ENCODE measurements at places on chromosomes 2 and 18. TPM values are rescaled to one million over a fixed set of nuclear protein-coding genes. Genes with fewer than 3 reads are reported as not detected.

The SPP2 gene
- total RNA-seq = not detected

The CGREF1 gene
- total RNA-seq = 45.2 TPM

The CPLX4 gene
- total RNA-seq = not detected

The IL1R1 gene
- 16.3 TPM for total RNA-seq

The SOCS6 gene
- 22.4 TPM for total RNA-seq

The REG1B gene
- total RNA-seq = not detected

The C2orf66 gene
- total RNA-seq = 0.84 TPM

The INHBB gene
- 0.07 TPM for total RNA-seq

The DNAH7 gene
- total RNA-seq = 0.20 TPM

The TOGARAM2 gene
- not detected for total RNA-seq

The BOLL gene
- total RNA-seq = not detected

The EFR3B gene
- total RNA-seq = 7.0 TPM

The PROKR1 gene
- not detected for total RNA-seq

The VIL1 gene
- 0.02 TPM for total RNA-seq

The RAD51AP2 gene
- total RNA-seq = not detected

The MYO1B gene
- 47.5 TPM for total RNA-seq

The MEMO1 gene
- total RNA-seq = 59.2 TPM

The NOSTRIN gene
- total RNA-seq = 10.0 TPM

The SFTPB gene
- not detected for total RNA-seq

The MCEE gene
- total RNA-seq = 14.2 TPM

The IL36B gene
- not detected for total RNA-seq

The ACOXL gene
- not detected for total RNA-seq

The NAT8 gene
- total RNA-seq = not detected

The UGT1A5 gene
- not detected for total RNA-seq

The DLX2 gene
- total RNA-seq = 1.9 TPM

The DIPK1C gene
- total RNA-seq = not detected

The ICOS gene
- not detected for total RNA-seq

The ZNF516 gene
- total RNA-seq = 22.5 TPM

The CCDC102B gene
- total RNA-seq = 8.5 TPM

The C2orf78 gene
- not detected for total RNA-seq

The FHL2 gene
- total RNA-seq = 11.6 TPM

The SMIM21 gene
- total RNA-seq = not detected

The CROCC2 gene
- not detected for total RNA-seq

The SESTD1 gene
- 26.3 TPM for total RNA-seq

The IL36G gene
- total RNA-seq = not detected

The ITGA4 gene
- total RNA-seq = 0.07 TPM

Data from NCI-H460 (cell line).